Activated CD8-positive, alpha-beta memory T cell treated with anti-CD3 and anti-CD28 coated beads, Interleukin-2, amount 50 U/mL, for 48 hours (primary cell): ENCODE measurements at places on chromosomes 1 and 21.

DNA sequence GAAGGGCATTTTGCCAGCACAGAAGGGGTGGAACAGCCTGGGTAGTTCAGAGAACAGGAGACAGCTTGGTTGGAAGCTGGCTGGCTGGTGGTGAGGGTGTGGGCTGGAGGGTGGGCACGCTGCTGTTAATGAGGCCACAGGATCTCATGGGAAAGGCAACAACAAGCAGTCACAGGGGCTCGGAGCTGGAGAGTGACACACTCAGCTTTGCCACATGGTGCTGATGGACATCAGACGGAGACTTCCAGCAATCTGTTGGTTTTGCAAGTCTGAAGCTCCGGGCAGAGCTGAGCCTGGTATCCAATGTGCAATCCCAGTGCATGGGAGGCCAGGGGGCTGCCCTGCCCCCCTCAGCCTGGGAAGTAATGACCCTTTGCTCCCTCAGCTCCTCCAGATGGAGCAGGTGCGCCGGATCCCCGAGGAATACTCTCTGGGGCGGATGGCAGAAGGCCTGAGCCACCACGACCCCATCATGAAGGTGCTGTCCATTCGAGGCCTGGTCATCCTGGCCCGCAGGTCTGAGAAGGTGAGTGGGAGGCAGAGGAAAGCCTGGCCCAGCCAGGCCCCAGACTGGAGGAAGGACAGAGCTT lies 15.6 kb upstream of the TTC4 start:
- DNase-seq, result no peak

DNA sequence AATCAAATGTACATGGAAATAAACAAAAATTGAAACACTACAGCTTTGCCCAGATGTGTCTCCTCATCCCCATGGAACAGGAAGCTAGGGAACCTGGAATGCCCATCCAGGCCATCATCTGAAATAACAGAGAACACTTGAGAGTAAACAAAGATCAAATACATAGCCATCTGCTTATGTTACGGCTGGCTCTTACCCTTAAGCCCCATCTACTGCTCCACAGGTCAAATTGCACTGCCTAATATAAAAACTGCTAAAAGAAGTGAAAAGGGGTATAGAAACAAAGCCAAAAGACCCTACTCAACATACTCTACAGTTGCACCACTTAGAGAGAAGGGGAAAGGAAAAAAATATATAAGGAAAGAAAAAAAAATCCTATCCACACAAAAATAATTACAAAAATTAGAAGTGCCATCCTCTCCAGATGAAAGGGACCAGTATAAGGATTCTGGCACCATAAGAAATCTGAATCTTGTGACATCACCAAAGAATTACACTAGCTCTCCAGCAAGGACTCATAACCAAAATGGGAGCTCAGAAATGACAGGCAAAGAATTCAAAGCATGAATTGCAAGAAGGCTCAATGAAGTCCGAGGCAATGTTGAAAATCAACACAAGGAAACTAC lies 26.9 kb downstream of the OR6Y1 start:
- DNase-seq, result no peak

DNA sequence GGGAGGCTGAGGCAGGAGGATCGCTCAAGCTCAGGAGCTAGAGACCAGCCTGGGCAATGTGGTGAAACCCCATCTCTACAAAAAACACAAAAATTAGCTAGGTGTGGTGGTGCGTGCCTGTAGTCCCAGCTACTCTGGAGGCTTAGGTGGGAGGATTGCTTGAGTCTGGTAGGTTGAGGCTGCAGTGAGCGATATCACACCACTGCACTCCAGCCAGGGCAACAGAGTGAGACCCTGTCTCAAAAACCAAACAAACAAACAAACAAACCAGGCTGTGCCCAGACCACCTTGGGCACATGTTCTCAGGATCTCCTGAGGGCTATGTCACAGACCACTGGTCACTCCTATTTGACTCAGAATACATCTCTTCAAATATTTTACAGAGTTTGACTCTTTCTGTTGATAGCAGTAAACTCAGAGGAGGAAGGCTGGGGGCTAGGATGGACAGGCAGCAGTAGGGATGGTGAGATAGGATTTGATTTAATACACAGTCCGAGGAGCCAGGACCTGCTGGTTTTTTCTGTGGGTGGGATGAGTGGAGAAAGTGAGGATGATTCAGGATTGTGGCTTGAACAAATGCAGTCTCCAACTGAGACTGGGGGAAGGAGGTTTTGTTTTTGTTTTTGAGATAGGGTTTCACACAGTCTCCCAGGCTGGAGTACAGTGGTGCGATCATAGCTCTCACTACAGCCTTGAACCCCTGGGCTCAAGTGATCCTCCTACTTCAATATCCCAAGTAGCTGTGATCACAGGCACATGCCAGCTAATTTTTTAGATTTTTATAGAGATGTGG lies 46.5 kb downstream of the OLFML3 start:
- no peak for DNase-seq

- DNase-seq, result no peak
Measured at GRCh38 chr1:15066191-15066590, 87.4 kb upstream of the TMEM51 start.

DNA sequence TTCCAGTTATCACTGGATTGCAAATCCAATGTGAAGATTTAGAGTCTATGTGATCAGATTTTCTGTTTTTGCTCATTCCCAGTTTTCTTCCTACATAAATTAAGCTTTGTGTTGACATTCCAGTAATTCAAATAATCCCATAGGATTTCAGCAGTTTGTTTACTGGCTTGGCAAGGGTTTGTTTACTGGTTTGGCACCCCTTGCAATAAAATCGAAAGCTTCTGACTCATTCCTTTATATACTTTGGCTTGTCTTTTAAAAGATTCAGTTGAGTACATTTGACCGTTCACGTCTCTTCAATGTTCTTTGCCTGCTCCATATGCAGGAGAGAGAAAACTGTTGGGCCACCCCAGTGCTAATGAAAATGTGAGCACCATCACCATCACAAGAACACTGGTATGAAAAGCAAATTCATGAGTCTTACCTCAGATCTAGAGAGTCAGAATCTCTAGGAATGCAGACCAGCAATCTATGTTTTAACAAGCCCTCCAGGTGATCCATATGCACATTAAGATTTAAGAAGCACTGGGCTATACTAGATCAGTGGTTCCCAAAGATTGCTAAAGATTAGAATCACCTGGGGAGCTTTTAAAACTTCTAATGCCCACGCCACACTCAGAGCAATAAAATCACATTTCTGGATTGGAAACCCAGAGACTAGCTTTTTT lies 32.8 kb downstream of the ZC3H11B start:
- no peak for DNase-seq

GRCh38 chr1:84720221-84720780 lies 30.0 kb upstream of the SSX2IP start:
- DNase-seq, result no peak

DNA sequence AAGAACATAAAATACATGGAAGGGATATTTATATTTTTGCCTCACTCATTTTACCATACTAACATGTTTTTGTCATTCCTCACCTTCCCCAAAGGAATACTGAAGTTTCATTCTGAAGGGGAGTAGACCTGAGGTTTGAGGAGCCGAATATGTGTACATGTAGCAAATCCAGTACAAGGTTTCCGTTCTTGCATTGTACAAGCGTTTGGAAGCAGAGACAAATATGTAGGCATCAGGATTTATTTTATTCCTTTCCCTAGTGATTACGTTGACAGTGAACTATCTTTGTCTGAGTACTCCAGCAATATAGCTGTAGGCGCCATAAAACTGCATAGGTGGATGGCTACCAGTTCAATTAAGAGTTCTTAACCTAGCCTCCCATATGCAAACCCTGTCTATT lies 191.5 kb downstream of the NFIA start:
- DNase-seq, result no peak

DNA sequence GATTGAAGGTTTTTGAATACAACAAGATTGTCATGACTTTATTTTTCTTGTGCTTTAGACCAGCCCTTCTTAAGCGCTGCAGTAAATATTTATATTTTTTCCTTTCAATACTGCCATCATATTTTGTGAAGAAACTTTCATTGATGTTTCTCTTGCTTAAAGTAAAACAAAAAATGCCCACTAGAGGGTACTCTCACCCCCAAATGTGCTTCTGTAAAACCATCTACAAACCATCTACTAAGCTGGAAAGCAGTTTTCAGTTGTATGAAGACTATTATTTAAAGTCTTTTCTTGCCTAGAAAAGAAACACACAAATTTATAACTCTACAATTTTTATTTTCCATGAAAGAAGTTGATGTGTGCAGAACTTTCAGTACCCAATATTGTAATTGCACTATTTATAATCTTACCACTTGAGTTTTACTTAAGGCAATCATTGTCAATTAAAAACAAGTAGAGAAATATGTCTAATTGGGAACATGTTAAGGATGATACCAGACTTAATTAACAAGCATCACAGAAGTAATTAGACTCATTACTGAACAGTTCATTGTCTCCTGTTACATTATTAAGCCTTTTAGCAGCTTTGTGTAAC lies 10.7 kb downstream of the LEPR start:
- DNase-seq, result no peak

GRCh38 chr1:61131716-61132115 lies 49.4 kb downstream of the NFIA start:
- no peak for DNase-seq

- peak; percentile 86 for DNase-seq
Measured at GRCh38 chr1:157490467-157491165, 61.7 kb downstream of the FCRL5 start.

GRCh38 chr1:24759492-24759891 lies 14.2 kb downstream of the CLIC4 start:
- DNase-seq, result no peak

GRCh38 chr1:173997791-173998190 lies 24.4 kb downstream of the RC3H1 start:
- no peak for DNase-seq

- DNase-seq, result no peak
Measured at GRCh38 chr1:95257758-95258157, 23.7 kb downstream of the RWDD3 start.

GRCh38 chr1:102183711-102184110 lies 187.0 kb upstream of the OLFM3 start:
- DNase-seq, result no peak

- DNase-seq, result no peak
Measured at GRCh38 chr1:187078321-187078720, 249.6 kb downstream of the PLA2G4A start.

DNA sequence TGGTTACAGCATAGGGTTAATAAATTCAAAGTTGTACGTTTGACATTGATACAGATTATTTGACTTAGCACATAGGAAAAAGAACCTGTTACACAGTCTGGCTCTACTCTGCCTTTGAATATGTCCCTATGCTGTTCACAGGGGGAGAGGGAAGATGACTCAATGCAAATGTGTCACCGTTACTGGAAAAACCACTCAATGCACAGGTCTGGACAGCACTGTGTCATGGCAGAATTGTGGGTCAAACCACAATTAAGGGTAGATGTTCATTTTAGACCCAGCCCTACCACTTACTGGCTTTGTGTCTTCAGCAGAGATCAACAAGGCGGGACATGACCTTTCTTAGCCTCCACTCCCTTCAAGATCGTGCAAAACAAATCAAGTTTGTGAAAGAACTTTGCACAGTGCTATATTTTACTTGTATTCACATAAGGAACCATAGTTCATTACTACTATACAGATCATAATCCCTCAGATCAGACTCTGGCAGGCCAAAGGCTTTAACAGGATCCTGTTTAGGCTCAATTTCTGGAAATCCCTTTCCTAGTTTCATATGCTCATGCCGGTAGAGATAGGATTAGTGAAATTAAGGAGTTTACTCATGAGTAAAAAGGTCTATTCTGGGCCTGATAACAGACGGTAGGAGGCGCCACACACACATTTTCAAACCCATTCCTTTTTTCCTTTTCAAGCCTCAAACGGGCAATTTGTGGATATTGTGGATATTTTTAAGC lies 22.1 kb downstream of the EIF2D start:
- DNase-seq, result no peak

GRCh38 chr1:227323967-227324268 lies 5.6 kb upstream of the CDC42BPA start:
- no peak for DNase-seq

DNA sequence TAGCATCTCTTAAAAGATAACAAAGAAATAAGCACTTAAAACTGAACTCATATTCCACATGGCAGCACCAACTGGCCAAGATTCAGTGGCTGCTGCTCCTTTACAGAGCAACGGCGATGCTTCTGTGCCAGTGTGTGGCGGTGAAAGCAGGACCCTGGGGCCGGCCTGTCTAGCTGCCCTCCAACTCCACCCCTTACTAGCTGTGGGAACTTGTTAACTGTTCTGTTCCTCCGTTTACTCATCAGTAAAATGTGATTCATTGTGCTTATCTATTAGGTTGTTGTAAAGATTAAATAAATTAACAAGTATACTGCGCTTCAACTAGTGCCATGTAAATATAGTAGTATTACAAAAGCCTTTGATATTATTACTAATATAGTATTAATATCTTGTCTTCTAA lies 133.2 kb downstream of the GDAP2 start:
- DNase-seq, result no peak

- DNase-seq, result no peak
Measured at GRCh38 chr1:246280551-246280950, 226.5 kb downstream of the SMYD3 start.

- no peak for DNase-seq
Measured at GRCh38 chr1:17852383-17852782, 97.2 kb downstream of the ACTL8 start.

DNA sequence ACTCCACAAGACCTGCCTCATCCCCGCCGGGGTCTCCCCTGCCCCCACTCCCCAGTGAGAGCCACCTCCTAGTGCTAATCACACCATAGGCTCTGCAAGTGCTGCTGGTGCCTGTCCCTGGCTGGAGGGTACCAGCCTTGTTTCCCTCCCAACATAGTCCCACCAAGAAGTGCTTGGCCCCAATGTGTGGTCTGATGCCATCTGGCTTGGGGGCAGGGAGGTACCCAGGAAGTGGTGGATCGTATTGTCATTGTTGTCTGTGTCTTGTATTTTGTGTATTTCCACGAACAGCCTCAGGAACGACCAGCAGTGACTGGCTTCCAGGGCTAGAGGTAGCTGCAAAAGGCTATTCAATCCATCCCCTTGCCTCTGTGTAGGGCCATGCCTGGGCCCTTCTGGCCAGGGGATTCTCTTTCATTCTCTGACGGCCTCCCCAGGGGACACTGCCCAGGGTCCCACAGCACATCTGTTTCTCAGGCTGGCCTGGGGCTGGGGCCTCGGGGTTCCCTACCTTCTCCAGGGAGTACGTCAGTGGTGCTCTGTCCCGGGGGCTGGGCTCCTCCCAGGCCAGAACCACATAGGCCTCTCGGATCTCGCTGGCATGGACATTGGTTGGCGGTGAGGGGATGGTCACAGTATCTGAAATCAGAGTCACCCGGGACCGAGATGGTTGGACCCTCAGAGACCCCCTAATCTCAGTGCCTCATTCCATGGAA lies 22.8 kb downstream of the MYOM3 start:
- DNase-seq, result no peak
